ENCODE measurements at places on chromosomes 4 and X.

- DNase-seq, result no peak
These were observed 110.8 kb downstream of the AFF1 start for GRCh38 chr4:87045659-87046058.

DNA sequence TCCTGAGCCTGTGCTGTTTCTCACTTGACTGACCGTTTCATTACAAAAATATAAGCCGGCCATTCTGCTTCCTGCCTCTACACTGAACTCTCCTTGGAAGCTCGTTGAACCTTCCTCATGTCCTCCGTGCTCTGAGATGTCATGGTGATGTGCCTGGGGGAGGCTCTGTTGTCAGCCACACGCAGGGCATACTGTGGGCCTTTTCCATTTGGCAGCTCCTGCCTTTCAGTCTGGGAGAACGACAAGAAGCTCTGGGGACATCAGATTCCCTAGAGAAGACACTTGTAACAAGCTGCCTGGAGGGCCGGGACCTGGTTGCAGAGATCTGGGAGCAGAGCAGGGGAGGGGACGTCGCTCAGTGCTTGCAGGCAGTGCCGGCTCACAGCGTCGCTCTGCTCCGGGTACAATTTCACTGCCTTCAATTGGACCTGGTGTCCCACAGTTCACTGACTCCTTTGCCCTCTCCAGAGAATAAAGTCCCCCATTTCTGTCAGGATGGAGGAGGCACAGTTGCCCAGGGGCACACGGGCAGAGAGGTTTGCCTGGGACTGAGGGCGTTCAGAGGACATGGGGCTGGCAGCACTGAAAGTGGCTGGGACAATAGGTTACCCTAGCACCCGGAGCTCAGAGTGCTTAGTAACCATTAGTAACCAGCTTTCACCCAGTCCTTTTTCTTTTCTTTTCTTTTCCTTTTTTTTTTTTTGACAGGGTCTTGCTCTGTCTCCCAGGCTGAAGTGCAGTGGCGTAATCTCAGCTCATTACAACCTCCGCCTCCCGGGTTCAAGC lies 19.1 kb upstream of the MECP2 start:
- no peak for DNase-seq

DNA sequence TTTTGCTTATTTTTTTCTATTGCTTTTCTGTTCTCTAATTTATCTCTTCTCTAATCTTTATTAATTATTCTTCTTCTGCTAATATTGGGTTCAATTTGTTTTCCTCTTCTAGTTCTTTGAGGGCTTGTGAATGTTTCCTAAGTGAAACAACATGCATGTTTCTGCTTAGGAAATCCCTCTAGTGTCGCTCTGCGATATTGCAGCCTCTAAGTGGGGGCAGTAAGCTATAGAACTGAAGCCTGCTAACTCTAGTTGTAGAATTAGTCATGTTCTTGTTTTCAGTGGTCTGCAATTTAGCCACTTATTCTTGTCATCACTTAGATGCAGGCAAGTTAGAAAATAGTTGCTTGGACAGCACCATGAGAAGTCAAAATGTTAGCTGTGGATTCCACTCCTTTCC lies 222.6 kb downstream of the SPIN4 start:
- DNase-seq, result no peak

GRCh38 chr4:90425893-90426292 lies 298.7 kb downstream of the CCSER1 start:
- DNase-seq, result no peak

- no peak for DNase-seq
These were observed 16.9 kb upstream of the MED28 start for GRCh38 chr4:17597517-17597916.

GRCh38 chrX:151099001-151099400 lies 77.4 kb upstream of the GPR50 start:
- no peak for DNase-seq

DNA sequence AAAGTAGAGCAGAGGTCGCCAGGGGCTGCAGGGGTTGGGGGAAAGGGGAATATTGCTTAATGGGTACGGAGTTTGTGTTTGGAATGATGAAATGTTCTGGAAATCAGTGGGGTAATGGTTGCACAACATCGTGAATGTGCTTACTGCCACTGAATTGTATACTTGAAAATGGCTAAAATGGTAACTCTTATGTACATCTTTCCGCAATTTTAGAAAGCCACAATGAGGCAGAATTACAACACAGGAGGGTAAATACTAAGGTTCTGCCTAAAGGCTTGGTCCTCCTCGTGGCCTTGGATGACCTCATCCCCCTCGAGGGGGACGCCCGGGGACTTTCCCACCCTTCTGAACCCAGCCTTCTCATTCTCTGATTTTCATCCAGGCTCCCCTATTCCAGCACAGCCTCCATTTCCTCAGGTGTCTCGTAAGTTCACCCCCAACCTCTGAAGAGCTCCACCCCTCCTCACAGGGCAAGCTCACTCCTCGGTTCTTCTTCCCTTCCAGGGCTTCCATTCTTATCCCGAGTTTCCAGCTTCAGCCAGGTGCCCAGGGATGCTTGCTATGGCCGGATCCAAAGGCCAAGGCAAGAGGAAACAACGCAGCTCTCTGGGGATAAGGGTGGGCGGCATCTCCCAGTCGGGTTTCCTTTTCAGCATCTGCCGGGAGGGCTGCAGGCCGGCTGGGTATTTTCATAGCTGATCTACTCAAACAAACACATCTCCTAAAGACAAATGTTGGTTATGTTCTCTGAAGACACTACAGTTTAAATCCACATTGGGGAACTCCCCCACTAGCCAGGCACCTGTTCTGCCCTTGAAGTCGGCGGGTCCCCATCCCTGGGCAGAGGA lies 71.3 kb upstream of the ACSL1 start:
- no peak for DNase-seq

GRCh38 chr4:5267408-5267807 lies 216.1 kb downstream of the STK32B start:
- no peak for DNase-seq

GRCh38 chr4:48005781-48006180 lies 10.7 kb downstream of the CNGA1 start:
- DNase-seq, result no peak

DNA sequence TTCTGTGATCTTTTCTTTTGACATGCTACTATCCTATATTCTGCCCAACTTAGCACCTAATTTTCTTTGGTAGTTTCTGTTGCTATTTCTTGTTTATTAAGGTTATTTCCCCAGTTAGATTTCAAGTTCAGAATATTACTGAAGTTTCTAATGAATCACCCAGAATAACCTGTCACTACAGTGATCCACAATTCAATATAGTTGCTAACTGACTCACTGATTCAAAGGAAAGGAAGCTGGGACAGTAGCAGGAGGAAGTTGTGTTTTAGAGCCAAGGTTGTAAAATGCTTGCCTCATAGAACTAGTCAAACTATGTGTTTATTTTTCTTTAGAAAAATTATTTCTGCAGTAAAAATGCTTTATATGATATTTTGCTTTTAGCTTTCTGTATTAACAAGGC lies 37.4 kb downstream of the PAK3 start:
- peak; percentile 8 for DNase-seq

DNA sequence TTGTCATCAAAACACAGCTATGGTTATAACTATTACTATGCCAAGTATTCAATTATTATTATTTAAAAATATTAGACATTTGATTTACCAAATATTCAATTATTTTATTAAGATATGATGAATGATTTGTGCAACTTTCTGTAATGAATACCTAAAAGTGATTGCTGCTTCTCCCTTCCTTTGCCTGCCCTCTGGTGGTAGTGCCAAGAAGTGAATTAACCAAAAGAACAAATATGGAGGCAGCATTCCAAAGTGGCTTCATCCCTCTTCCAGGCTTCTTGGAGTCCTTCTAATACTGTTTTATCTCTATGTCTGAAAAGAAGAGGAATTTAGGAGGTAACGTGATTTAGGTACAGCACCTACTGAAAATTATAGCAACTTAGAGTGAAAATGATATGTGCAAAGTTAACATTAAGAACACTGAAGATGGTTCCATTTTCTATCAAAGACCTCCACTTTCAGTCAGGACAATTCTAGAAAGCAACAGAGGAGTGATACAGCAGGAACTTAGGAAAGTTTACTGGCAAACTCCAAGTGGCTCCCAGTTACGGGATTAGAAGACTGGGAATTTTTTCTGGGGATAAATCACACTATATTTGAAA lies 43.0 kb downstream of the ENPEP start:
- DNase-seq, result no peak

GRCh38 chr4:147971116-147971515 lies 239.2 kb downstream of the ARHGAP10 start:
- DNase-seq, result no peak

DNA sequence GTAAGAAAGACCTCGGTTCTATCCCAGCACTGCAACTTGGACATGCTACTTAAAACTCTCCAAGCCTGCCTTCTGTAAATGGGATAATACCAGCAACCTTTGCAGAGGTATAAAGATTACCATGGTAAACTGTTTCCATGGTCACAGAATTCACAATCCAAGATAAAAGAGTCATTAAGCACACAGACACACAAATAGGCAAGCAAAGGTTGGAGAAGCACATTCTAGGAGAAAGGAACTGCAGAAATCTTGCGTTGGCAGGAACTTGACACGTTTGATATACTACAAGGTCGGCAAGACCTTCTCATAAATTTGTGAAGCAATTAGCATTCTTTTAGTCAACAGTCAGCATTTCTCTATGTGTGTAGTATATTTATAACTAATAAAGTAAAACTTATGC lies 12.3 kb upstream of the CHRNA9 start:
- DNase-seq, result no peak

DNA sequence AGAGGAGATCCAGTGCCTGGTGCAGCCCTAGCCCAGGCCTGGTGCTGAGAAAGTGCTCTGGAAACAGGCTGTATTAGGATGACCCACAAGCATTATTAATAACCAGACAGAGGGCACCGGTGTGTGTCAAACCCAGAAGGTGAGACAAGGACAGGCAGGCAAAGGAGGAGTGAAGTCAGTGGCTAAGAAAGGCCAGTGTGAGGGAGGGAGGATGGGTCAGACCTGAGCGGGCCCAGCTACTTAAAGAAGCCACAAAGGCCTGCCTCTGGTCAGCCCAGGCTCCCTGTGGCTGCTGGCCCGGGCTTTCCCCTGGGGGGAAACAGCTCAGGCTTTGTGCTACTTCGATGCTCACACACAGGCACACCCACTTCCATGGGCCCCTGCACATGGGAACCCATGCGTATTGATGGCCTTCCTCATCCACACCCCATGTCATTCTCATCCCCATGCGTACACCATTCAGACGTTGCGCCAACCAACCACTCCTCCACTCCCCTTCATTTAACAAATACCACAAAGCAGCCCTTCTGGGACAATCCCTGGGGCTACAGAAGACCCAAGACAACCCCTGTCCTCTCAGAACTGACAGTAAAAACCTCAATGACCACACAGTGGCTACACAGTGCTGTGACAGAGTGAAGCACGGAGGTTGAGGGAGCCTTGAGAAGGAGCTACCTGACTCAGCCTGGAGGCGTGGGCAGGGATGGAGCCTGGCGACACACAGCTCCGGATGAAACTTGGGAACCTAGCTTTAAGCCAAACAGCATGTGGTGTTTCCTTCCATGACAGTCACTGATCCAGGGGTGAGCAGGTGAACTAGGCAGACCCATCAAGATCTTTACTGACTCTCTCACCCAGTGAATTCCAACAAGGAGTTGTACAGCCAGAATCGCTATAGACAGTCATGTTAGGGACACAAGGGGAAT lies 24.9 kb upstream of the MTM1 start:
- no peak for DNase-seq

DNA sequence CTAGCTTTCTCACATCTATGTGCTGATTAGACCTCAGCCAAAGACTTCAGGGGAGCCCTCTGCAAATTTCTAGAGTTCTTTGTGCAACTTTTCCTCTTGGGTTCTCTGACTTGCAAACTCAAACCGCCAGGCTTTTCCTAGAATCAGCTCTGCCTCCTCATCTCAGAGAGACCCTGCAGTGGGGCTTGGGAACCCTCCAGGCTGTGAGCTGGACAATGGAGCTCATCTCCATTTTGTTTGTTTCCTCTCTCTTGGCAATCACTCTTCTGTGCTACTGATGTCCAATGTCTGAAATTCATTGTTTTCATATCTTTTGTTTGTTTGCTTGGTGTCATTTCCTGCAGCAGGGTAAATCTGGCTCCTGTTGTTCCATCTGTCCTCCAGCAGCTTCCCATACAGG lies 33.0 kb downstream of the GYPB start:
- DNase-seq, result no peak

- no peak for DNase-seq
These were observed 33.1 kb downstream of the MAOB start for GRCh38 chrX:43849173-43849572.

GRCh38 chr4:42104521-42104920 lies 47.9 kb downstream of the BEND4 start:
- peak; percentile 19 for DNase-seq

DNA sequence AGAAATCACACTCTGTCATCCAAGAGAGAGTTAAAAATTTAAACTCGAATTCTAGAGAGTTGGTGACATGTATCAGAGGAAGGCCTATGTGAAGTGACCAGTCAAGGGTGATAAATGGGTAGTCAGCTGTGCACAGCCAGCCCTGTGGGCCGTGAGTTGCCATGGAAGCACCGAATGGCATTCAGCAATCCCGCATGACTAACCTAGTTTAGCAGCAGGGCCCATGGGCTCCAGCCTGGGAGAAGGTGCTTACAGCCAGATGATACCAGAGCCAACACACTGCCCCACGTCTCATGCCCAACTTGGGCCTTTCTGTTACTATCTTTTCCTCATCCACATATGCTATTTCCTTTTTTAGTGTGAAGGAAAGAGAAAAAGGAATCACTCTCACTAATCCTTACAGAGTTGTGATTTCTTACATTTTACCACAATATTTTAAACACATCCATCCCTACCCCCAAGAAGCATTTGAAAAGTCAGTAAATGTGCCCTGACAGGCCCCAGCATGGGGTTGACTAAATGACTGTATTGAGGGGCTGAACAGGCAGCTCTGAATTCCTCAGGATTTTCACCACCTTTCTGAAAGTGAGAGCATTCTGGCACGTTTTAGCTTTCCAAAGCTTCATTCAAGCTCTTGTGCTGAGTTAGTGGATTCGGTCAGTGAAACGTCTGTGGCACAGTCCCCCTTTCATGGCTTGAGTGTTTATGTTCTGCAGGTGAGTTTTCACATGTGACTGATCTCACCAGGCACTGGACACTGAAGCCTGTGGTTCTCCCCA lies 104.2 kb downstream of the AFF1 start:
- DNase-seq, result peak; percentile 65

DNA sequence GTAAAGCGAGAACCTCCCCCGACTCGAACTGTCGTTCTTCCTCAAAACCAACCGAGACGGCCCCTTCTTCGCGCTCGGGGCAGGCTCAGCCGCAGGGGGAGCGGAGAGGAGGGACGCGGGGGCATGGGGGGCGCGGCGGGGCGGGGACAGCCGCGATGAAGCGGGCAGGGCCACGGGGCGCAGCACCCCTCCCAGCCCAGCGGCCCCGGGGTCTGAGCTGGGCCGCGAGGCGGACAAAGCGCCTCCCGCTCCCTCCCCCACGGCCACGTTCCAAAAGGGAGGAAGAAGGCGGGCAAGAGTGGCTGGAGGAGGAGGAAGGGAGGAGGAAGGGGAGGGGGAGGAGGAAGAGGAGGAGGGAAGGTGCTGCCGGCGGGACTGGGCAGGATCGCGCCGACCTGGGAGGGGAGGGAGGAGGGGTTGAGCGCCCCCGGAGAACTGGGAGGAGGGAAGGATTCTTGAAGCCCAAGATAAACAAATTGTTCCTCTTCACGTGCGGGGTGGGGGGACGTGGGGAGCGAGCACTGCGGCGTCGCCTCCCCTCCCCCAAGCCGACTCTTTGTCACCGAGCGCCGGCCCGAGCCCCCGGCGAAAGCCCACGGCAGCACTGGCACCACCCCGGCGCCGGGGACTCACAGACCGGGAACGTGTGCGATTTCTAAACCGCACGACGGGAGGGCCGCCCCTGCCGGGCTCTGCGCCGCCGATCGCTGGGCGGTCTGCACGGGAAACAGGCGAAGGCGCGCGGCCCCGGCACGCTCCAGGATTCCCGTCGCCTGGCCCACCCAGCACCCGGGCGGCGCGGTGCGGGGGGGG lies 2.9 kb downstream of the MAML3 start:
- peak; percentile 78 for DNase-seq

Measured in skeletal muscle cell (primary cell).